CD4-positive, alpha-beta memory T cell (primary cell): ENCODE measurements at places on chromosomes 11 and 22. TPM values are rescaled to one million over a fixed set of nuclear protein-coding genes. Genes with fewer than 3 reads are reported as not detected.

The KLHDC7B gene
- total RNA-seq = 7.0 TPM

The SAA2 gene
- total RNA-seq = not detected

The CNGA4 gene
- 0.61 TPM for total RNA-seq

GRCh38 chr11:65288706-65289536 lies 25.7 kb upstream of the CDC42EP2 start:
- H3K4me1 ChIP-seq = no peaks in the 10 kb centered on the region
- H3K27me3 ChIP-seq = no peaks in the 10 kb centered on the region
- DNase-seq = no peak
- no peak overlapping the region for H3K27ac ChIP-seq
- no peak overlapping the region for H3K4me3 ChIP-seq

GRCh38 chr11:129778877-129779276 lies 36.8 kb upstream of the TMEM45B start:
- H3K27ac ChIP-seq = no peak overlapping the region
- no peak overlapping the region for H3K4me3 ChIP-seq
- no peaks in the 10 kb centered on the region for H3K36me3 ChIP-seq
- H3K4me1 ChIP-seq = no peaks in the 10 kb centered on the region

The APOBEC3F gene
- total RNA-seq = 18.4 TPM
